ENCODE measurements at places on chromosomes 3 and 15. TPM values are rescaled to one million over a fixed set of nuclear protein-coding genes. Genes with fewer than 3 reads are reported as not detected.

The MTFMT gene
- total RNA-seq = 13.4 TPM

GRCh38 chr3:177934001-177934891, 602.0 kb upstream of the KCNMB2 start:
- DNase-seq = no peak

- no peak for DNase-seq
Observed at GRCh38 chr3:104102386-104102785, 1264.3 kb upstream of the ALCAM start.

The ENTPD3 gene
- total RNA-seq = 1.6 TPM

The ASB14 gene
- total RNA-seq = not detected

The CFAP92 gene
- 1.3 TPM for total RNA-seq

DNA sequence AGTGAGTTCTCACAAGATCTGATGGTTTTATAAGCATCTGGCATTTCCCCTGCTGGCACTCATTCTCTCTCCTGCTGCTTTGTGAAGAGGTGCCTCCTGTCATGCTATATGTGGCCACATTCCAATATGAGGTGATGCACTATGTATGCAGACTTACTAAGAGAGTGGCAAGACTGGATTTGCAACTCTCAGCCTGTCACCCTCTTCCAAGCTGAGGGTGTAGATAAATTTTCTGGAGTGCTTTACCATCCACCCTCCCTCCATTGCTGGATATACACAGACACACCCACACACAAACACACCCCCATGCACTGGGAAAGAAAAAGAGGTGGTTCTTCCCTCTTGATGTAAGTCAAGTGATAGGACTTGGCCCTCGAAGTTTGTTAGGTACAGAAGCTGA, 30.2 kb upstream of the CHMP2B start:
- DNase-seq = no peak

The DHX30 gene
- total RNA-seq = 73.5 TPM

DNA sequence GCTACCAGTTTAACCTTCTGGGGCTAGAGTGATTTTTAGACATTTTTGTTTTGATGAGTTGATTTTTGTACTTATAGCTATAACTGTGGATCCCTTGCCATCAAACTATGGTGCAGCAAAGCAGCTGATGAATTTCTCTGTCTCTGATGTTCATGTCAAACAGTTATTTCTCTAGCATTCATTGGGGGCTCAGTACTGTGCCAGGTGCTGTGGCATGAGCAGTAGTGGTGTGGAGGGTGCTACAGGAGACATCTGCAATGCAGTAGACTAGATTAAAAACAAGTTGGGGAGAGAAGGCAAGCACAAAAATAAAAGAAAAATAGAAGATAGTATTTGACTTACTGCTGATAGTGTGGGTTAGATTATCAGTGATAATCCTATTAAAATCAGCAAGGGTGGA, 95.3 kb downstream of the AKAP13 start:
- no peak for DNase-seq

DNA sequence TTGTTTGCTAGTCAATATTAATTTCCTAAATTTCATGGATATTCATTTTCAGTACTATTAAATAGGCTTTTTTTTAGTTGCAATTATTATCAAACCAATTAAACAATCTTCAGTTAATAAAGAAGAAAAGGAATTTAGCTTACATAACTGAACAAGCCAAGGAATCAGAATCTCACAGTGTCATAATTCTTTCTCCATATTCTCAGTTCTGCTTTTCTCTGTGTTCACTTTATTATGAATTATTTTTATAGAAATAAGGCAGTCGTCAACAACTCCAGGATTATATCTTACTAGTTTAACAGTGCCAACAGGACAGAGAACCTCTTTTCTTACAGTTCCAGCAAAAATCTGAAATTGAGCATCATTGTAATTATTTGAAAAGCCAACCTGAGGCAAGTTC, 221.7 kb downstream of the CGGBP1 start:
- DNase-seq = no peak

DNA sequence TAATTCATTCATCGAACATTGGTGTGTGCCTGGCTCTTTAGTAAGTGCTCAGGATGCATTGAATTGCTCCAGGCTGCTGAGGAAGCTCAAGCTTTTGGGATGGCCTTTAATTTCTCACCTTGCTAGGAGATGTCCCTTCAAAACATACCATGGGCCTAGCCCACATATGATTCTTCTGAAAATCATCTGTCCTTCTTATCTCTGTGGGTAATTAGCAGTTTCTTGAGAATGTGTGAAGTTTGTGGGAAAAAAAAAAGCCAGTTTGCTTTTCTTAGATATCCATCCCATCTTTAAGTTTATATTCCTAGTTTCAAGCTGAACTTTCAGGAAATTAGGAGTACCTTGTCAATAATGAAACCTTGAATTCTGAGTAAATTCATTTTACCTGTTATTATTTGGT, 532.3 kb upstream of the SUCLG2 start:
- DNase-seq = no peak

DNA sequence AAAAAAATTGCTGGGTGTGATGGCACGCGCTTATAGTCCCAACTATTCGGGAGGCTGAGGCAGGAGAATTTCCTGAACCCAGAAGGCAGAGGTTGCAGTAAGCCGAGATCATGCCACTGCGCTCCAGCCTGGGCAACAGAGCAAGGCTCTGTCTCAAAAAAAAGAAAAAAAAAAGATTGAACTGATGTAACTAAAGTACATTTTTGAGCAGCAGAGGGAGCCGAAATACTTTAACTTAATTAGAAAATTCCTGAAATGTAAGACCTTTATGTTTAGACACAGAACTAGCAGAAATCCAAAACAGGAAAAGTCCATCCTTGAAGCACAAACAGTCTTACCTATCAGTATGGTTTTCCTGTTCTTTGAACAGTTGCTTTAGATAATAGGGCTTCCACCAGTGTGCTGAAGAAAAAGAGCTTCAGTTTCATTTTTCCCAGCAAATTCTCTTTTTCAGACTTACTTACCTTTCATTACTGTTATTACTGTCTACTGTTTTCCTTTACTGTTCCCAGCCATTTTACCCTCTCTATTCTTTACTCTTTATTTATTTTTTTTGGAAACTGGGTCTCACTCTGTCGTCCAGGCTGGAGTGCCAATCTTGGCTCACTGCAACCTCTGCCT, 33.4 kb upstream of the ZNF609 start:
- DNase-seq = no peak

DNA sequence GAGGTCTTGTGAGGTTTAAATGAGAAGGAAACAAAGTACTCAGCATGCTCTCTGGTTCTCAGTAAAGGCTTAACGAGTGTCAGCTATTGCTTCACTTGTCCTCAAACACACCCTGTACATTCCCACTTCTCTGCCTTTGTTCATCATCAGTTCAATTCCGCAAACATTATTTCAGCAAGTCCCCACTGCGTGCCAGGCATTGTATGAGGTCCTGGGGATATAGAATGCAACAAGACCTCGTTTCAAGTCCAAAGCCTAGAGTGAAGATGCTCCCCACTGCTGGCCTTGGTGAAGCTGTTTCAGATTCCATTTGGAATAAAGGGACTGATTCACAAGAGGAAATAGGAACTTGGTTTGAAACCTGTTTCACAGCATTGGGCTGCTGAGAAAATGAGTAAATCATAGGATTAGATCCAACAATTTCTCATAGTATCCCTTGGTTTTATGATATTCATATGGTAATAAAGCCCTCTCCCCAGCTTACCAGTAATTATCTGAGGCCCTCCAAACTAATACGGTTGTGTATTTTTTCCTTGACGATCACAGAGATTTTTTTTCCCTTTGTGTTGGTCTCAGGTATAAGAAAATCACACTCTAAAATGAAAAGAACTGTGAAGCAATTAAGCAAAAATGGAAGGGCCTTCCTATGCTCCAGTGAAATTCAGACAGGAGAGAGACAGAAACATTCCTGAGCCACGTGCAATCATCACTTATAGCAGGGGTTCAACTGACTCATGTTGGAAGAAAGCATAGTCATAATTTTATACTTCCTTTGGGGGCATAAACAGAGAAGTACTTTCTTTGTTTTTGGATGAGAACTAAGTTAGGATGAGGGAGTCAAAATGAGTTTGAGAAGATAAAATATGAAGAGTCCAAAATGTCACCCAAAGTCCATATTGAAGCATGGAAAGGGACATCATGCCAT, 258.6 kb downstream of the RORA start:
- DNase-seq = no peak

DNA sequence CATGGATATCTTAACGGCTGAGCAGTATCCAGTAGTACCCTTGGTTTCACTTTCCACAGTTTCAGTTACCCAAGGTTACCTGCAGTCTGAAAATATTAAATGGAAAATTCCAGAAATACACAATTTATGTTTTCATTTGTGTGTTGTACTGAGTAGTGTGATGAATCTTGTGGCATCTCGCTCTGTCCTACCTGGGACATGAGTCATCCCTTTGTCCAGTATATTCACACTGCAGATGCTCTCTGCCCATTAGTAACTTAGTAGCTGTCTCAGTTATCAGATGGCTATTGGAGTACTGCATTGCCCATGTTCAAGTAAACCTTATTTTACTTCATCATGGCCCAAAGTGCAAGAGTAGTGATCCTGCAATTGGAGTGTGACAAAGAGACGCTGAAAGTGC, 26.1 kb downstream of the GASK1A start:
- no peak for DNase-seq

GRCh38 chr3:46496746-46497555, 825 bp upstream of the RTP3 start:
- DNase-seq = no peak

GRCh38 chr3:154970797-154971196, 109.3 kb upstream of the MME start:
- DNase-seq = no peak

- no peak for DNase-seq
Observed at GRCh38 chr15:54017251-54017650, 39.0 kb downstream of the UNC13C start.

GRCh38 chr3:58434990-58435389, 1.4 kb upstream of the PDHB start:
- no peak for DNase-seq

DNA sequence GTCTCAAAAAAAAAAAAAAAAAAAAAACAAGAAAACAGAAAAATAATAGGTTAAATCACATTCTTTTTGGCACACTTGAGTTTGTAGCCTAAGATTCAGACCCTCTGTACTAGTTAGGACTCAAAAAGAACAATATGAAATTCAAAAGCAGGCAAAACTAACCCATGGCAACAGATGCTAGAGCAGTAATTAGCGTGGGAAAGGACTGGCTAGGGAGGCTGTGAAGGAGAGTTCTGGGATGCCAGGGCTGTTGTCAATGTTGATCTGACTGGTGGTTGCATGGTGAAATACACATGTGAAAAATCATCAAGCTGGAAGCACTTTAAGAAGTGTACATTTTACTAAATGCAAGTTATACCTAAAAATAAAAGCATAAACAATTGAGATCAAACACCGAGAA, 35.6 kb downstream of the KLHL6 start:
- DNase-seq = no peak

DNA sequence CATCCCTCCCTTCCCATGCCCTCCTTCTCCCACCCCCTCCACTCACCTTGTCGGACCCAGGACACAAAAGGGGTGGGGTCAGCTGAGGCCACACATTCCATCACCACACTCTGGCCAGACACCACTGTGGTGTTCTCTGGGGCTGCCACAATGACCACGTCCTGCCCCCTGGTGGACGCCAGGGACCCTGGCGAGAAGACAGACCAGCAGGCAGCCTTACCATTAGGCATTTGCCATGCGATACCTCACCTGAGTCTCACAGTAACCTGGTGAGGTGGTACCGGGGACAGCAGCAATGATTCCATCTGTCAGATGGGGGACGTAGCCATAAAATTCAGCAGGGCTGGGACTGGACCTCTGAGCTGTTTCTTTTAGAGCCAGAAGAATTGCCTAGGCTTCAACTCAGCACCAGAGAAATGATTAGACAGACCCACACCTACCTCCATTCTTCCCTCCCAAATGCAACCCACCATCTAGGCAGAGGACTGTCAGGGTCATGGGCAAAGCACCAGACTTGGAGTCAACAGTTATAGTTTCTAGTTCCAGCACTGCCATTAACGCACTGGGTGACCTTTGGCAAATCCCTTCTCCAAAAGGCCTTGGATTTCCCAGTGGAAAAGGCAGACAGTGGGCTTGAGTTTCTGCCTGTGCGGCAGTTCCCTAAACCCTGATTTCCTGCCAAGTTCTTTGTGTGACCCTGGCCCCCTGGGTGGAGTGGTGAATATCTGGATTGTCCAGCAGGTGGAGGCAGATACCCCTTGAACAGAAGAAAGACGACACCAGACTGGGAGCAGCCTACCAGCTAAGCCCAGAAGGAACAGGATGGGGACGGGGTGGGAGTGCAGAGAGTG, 21.8 kb downstream of the IGDCC4 start:
- peak; percentile 81 for DNase-seq

DNA sequence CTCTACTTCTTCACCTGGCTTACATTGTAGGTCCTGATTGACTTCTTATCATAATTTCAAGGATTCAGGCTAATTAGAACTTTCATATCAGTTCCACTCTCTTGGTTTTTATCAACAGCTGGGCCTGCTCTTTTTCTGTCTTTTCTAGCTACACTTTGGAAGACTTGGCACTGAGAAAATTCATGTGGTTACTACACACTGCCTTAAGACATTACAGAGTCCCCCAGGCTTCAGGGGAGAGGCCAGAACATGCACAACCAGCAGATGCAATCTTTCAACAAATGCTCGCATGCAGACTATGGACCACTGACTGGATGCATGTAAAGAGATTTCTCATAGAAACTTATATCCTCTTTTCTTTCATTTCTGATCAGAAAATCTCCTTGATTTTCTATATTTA, 423.5 kb downstream of the TUSC7 start:
- DNase-seq = no peak

- peak; percentile 89 for DNase-seq
Observed at GRCh38 chr3:126472277-126473006, 3.2 kb downstream of the ZXDC start.

- peak; percentile 84 for DNase-seq
Observed at GRCh38 chr3:157239082-157239704, 79.2 kb upstream of the CCNL1 start.

DNA sequence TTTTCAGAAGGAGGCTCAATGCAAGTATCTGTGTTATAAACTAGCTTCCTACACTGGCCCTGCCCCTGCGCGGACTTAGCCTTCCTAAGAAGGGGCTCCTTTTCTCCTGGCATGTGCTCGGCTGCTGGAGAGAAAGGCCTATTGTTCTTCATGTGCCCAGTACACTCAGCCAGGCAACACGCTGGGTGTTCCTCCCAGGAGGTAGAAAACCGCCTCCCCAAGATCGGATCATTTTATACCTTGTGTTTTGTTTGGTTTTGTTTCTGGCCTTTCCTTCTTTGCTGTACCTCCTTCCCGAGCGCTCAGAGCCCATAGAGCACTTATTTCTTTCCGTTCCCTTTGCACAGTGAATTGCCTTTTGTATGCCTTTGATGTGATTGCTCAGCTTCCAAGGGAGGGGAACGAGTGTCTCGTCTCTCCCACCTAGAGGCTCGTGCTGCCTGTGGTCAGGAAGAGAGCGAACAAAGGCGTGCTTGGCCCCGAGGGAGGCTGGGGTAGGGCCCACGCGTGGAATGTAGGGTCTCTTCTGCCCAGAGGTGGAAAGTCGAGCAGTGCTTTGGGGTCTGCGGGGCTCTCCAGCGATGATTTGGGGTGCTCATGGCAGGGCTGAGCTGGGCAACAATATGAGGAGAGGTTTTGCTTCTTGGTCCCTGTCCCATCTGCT, 30.0 kb downstream of the CCNL1 start:
- no peak for DNase-seq
